NCI-H1048 (cell line): ENCODE measurements at places on chromosomes 2 and 18.

DNA sequence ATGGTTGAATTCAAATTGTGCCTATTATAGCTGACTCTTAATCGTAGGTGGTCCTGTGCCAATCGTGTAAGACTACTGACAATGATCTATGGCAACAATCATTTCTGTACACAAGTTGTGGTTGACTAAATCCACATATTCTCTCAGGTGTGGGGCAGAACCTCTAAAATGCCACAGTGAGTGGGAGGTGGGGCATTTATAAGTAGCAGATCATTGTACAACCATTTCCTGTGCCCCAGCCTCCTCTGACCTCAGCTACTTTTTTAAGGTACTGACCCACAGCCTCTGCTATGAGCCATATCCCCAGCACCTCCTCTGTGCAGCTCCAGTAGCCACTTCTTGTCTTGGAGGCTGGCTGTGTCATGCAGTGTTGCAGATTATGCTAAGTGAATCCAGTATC is 48.6 kb upstream of the RAPH1 start:
- no peak for DNase-seq

DNA sequence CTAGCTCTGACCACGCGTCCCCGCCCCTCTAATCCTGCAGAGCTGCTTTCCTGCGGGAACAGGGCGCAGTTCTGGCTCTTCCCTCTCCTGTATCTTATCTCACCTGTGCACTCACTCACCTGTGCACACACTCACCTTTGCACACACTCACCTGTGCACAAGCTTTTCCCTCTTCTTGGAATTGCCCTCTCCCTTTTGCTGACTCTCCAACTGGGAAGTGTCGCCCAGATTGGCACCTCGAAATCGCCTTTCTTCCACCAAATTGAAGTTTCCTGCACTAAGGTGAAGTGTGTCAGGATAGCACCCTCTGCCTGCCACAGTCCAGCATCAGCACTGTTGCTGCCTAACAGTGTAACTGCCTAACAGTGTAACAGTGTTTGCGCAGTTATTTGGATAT is 566 bp upstream of the CMPK2 start:
- no peak for DNase-seq

DNA sequence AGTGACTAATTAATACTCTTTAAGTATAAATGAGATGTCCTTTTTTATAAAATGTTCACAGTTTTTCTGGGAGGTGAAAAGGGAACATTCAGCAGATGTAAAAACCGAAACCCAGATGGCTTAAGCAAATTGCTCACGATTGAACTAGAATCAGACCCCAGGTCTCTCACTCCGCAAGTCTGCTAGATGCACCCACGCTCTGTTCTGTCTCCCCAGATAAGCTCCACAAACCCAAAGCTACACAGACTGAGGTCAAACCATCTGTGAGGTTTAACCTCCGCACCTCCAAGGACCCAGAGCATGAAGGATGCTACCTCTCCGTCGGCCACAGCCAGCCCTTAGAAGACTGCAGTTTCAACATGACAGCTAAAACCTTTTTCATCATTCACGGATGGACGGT is 3.2 kb downstream of the LIPG start:
- no peak for DNase-seq

DNA sequence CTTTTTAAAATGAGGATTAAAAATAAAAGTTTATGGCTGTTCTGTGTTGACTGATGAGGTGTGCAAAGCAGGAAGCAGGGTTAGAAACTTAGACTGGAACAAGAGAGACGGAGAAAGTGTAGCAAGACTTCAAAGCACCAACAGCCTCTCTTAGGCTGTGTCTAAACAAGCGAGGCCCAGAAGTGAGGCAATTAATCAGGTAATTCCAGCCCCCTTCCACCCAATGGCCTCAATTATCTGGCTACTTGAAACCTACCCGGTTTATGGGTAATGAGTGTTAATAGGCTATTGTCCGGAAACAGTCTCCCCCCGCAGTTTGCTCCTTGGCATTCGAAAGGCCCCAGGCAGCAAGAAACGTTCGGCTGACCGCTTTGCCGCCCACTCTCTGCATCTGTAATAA is 171.7 kb upstream of the MYCN start:
- DNase-seq: no peak

GRCh38 chr2:111102216-111102615 is 18.5 kb upstream of the BCL2L11 start:
- no peak for DNase-seq

GRCh38 chr2:145146691-145147090 is 626.8 kb upstream of the ZEB2 start:
- no peak for DNase-seq

DNA sequence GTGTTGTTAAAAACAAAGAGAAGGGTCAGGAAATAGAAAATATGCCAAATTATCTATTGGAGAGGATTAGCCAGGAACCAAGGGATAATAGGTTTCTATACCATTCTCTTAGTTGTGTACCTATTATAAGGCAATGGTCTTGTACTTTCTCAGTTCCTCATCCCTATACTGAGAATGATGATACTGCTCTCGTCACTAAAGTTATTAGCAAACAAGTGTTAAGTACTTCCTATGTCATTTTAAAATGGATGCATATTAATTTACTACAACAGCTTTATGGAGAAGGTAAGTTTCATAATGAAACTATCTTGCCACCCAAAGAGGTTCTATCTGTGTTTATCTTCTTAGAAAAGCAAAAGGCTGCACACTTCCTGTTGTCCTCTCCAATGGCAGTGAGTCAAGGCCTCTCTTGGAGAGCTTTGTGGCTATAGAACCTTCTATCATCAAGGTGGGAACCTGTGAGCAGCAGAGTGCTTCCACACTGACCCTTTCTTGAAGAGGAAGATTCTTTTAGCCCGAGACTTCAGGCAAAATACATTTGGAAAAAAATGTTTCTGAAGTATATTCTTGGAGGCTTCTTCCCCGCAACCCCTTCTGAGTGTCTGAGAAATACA is 460.7 kb upstream of the FANCL start:
- DNase-seq: no peak
